Effector CD8-positive, alpha-beta T cell (primary cell): ENCODE measurements at places on chromosomes 12 and 14.

DNA sequence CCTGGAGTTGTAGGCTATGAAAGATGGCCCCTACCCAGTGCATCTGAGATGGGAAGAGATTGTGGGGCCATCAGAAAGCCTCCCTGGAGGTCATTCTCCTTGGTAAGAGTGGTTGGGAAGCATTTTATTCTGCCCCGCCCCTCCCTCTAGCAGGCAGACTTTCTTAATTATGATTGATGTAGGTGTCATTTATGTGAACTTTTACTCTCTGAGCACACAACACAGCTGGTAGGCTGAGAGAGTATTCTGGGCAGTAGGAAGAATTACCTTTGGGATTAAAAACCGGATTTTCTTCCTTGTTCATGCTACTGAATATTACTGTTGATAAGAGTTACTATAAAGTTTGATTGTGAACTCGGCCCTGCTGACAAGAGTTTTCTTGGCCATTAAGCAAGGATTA lies 266.8 kb downstream of the TTC6 start:
- no peak for DNase-seq

DNA sequence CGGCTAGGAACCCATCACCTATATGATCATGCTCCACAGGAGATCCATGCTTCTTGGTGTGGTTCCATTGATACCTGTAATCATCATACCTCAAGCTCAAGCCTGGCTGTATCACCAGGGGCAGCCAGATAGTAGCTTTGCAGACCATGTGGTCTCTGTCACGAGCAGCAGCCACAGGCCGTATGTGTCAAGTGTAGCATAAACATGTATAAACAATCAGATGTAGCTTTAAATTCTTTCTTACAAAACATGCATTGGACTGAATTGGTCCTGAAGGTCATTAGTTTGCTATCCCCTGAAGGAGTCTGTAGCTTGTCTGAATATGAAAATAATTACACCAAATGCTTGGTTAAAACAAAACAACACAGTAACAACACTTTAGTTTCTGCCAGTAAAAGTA lies 1223.2 kb upstream of the TMEM132C start:
- no peak for DNase-seq

- no peak for DNase-seq
Measured at GRCh38 chr12:34204830-34205285, 182.6 kb downstream of the ALG10 start.

GRCh38 chr12:66196806-66197205 lies 7.8 kb downstream of the IRAK3 start:
- no peak for DNase-seq

DNA sequence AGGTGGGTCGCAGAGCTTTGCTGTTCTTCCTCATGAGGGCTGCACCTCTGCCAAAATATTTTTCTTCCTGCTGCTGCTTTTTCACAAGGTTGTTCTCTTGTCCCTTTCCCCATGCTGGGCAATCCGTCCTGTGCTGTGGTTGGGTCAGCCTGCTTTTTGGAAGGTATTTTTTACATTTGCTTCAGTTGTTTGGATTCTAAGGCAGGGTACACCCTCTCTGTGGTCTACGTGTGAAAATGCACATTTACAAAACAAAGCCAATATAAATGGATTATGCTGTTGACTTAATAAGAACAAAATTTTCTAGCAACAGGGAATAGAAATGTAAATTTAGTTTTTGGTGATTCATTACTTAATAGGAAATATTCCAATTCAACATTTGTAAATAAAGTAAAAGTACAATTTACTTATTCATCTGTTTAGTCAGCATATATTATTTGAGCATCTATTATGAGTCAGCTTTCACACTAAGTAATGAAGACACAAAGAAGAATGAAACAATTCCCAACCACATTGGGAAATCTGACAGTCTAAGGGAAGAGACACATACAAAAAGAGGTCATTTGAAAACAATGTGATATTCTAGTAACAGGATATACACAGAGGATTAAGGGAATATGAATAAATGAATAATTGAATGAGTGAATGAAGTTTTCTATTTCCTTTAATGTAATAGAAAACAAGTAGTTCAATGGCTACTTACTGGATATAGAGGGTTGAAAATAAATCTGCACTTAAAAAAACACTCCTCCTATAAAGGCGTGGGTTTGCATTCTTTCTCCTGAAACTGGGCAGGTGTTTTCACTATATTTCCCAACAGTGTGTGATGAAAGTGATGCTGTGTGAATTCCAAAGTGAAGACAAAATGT lies 94.6 kb upstream of the PRICKLE1 start:
- no peak for DNase-seq

- no peak for DNase-seq
Measured at GRCh38 chr12:27094726-27095125, 12.3 kb upstream of the C12orf71 start.

- DNase-seq = no peak
Measured at GRCh38 chr14:35985474-35986218, 159.5 kb downstream of the BRMS1L start.

DNA sequence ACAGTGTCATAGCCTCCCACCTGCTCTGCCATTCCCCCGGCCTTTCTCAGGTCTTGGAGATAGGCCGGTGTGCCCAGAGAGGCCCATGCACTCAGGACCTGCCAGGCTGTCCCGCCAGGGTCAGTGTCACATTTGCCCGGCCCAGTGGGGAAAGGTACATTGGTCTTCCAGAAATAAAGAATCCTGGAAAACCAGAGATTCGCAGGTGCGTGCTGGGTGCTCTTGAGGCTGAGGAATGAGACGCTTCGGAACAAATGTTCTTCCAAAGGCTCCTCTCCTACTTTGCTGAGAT lies 205.8 kb upstream of the RTL1 start:
- DNase-seq = no peak

DNA sequence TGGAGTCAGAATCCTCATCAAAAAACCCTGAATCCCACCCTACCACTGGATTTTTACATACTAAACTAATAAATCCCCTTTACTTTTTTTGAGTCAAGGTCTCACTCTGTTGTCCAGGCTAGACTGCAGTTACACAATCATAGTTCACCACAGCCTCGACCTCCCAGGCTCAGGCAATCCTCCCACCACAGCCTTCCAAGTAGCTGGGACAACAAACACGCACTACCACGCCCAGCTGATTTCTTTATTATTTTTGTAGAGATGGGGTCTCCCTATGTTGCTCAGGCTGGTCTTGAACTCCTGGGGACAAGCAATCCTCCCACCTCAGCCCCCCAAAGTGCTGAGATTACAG lies 24.3 kb downstream of the SPTSSA start:
- no peak for DNase-seq
